ENCODE measurements at places on chromosomes 16 and 17.

DNA sequence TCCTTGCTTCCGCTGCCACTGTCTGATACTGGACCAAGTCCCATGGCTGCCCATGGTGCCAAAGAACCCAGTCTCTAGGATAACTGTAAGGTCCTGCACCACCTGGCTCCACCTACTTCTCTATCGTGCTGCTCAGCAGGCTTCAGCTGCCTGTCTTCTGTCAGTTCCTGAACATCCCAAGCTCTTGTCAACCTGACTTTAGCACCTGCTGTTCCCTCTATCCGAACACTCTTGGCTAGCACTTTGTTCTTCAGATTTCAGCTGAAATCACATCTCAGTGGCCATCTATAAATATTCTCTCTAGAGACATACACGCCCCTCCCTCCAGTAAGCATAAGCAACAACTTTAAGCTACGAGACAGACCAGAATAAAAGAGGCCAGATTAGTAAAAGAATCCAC lies 15.0 kb upstream of the TMEM101 start:
- DNase-seq = no peak

DNA sequence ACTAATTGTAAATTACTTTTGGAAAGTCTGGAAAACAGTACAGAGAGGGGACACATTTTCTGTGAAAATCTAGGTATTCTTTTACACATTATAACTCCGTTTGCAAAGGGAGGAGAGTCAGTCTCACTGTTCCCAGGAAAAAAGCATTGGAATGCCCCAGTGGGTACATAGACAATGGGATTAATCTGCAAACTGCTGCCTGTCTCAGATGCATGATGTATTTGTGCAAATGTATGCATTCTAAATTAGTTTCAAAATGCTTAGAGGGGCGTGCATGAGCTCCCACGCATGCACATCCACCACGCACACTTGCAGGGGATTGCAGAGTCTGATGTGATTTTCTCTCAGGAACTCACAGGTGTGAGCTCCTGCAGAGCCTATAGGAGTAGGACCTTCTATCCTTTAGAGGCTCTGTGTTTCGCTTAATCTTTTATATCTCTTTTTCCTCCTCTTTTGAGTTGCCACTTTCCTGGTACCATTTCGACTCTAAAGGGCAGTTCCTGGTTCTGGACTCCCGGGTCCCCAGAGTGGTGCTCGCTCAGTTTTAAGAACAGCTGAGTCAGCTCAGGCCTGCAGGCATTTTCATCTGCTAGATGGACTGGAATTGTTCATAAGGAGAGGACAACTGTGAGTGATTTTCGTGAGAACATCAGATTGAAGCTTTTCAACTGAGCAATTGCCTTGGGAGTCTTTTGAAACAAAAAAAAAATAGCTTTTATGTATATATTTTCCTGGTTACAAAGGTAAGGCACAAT lies 1.1 kb downstream of the BCO1 start:
- no peak for DNase-seq

DNA sequence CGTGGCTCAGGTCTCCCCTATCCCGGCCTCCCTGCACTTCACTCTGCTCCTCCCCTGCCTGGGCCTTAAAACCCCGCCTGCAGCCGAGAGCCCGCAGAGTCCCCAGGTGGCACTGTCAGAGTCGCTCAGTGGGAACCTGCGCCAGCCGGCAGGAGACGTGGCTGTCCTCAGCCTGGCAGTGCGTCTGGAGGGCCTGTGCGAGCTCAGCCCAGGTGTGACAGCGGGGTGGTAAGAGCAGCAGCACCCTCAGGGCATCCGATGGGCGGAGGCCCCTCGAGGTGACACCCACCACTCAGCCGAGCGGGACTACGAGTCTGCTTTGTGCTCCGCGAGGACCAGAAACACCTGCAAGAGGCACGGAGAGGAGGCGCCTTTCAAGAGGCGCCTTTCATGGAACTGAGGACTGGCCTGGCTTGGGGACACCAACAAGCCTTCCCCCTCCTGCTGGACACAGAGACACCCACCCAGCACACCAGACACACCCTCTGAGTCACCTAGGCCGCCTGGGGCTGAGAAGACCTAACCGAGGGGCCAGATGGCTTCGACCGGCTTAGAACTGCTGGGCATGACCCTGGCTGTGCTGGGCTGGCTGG lies at the start of gene CLDN9:
Gene CLDN9, plus strand, starts transcription at position 96 of the 593 bp plus-strand sequence. Its CDS starts 440 bp downstream, at position 536.
- DNase-seq = peak; percentile 75

DNA sequence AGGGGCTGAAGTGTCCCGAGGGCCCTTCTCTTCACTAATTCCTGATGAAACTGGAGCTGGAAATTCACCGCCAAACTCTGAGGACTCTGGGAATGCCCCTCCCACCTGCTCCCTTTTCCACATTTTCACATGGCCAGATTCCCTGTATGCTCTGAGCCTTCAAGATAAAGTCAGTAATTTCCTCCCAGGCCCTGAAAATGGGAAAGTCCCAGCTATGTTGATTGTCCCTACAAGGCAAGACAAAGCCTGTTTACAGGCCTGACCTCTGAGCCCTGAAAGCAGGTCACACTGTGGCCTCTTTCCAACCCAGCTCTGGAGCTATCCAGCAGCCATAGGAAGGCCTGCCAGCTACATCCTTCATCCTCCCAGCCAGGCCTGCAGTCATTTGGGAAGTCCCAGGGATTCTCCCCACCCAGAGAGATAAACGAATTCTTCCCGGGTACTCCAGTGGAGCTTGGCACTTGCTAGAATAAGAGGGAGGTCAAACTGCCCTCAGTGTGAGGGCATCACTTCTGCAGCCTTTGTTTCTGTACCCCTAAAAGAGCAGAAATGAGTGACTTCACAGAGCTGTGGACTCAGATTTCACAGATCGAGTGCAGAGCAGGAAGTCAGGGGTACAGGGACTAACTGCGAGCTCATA lies 19.6 kb upstream of the CCL2 start:
- no peak for DNase-seq

DNA sequence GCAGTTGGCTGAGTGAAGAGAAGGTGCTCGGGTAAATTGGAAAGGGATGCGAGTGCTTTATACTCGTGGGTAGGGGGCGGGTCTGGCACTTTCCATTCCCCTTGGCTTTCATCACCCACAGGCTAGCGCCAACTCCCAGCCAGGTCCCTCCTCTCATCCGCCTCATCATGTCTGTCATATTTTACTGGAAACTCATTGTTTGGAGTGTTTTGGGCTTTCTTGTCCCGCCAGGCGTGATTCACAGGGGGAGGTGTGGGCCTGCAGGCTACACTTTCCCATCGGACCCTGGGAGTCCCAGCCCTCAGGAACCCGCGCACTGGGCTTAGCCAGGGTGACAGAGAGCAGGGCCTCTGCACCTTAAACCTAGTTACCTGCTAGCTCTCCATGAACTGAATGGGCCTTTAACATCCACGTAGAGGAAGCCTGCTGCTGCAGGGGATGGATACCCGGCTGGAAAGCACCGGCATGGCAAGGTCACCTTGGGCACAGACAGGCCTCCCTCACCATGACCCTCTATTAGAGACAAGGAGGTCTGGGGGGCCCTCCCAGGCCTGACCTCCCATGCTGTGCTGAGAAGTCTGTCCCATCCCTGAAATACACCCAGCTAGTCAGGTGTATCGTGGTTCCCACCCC lies at the start of gene KRT14:
Gene KRT14, minus strand, starts transcription at position 33 of the 633 bp plus-strand sequence. CDS start 61 bp downstream, outside the sequence.
- no peak for DNase-seq

- DNase-seq = no peak
Measured at GRCh38 chr17:56679777-56680422, 86.4 kb downstream of the NOG start.

DNA sequence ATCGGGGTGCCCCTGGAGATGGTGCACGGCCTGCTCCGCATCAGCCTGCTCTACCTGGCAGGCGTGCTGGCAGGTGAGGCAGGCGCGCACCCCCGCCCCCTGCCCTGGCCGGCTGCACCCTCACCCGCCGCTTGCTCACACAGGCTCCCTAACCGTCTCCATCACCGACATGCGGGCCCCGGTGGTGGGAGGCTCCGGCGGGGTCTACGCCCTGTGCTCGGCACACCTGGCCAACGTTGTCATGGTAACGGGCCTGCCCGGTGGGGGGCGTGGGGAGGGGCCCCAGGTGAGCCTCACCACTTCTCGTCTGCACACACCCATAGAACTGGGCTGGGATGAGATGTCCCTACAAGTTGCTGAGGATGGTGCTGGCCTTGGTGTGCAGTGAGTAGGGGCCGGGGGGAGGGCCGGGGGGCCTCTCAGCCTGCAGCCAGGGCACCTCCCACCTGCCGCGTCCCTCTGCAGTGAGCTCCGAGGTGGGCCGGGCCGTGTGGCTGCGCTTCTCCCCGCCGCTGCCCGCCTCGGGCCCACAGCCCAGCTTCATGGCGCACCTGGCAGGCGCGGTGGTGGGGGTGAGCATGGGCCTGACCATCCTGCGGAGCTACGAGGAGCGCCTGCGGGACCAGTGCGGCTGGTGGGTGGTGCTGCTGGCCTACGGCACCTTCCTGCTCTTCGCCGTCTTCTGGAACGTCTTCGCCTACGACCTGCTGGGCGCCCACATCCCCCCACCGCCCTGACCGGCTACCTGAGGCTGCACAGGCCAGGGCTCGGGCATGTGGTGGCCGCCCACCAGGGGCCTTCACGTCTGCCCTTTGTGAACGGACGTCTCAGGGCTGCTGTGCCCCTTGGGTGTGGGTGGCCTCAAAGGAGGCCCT lies 2.1 kb downstream of the RHBDL1 start:
- peak; percentile 36 for DNase-seq

DNA sequence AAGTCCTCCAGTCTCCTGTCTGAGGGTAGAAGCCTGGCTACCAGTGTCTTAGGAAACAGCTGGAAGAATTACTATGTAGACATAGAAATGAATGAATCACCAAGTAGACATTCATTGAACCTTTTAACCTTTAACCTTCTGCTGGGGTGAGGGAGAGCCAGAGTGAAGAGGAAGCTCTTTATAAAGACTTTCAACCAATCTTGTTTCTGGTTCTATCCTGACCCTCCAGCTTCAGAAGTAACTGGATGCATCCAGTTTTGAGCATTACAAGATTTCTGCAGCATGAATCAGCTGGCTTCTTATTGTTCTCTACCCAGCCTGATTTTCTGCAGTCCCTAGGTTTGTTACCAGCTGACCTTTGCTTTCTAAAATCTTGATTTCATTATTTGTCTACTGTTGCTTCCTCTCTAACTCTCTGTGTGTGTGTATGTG lies 8.5 kb downstream of the TEKT1 start:
- no peak for DNase-seq

- no peak for DNase-seq
Measured at GRCh38 chr16:26672206-26672605, 394.5 kb upstream of the C16orf82 start.

DNA sequence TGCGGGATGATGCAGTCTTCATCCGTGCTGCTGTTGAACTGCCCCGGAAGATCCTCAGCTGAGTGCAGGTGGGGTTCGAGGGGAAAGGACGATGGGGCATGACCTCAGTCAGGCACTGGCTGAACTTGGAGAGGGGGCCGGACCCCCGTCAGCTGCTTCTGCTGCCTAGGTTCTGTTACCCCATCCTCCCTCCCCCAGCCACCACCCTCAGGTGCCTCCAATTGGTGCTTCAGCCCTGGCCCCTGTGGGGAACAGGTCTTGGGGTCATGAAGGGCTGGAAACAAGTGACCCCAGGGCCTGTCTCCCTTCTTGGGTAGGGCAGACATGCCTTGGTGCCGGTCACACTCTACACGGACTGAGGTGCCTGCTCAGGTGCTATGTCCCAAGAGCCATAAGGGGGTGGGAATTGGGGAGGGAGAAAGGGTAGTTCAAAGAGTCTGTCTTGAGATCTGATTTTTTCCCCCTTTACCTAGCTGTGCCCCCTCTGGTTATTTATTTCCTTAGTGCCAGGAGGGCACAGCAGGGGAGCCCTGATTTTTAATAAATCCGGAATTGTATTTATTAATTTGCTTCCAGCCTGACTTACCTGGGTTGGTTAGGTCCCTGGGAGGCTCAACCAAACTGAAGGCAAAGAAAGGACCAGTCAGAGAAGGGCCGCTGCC lies 5.8 kb downstream of the TRAF4 start:
- DNase-seq = no peak

GRCh38 chr17:78368348-78368747 lies 8.5 kb upstream of the SOCS3 start:
- DNase-seq = no peak

- DNase-seq = no peak
Measured at GRCh38 chr16:68948230-68948910, 105.0 kb downstream of the TANGO6 start.

- DNase-seq = peak; percentile 66
Measured at GRCh38 chr16:84062734-84063640, 20.4 kb upstream of the SLC38A8 start.

GRCh38 chr16:23608194-23608593 lies 12.1 kb upstream of the NDUFAB1 start:
- DNase-seq = no peak

- DNase-seq = no peak
Measured at GRCh38 chr17:8430966-8431365, 4.7 kb upstream of the NDEL1 start.

DNA sequence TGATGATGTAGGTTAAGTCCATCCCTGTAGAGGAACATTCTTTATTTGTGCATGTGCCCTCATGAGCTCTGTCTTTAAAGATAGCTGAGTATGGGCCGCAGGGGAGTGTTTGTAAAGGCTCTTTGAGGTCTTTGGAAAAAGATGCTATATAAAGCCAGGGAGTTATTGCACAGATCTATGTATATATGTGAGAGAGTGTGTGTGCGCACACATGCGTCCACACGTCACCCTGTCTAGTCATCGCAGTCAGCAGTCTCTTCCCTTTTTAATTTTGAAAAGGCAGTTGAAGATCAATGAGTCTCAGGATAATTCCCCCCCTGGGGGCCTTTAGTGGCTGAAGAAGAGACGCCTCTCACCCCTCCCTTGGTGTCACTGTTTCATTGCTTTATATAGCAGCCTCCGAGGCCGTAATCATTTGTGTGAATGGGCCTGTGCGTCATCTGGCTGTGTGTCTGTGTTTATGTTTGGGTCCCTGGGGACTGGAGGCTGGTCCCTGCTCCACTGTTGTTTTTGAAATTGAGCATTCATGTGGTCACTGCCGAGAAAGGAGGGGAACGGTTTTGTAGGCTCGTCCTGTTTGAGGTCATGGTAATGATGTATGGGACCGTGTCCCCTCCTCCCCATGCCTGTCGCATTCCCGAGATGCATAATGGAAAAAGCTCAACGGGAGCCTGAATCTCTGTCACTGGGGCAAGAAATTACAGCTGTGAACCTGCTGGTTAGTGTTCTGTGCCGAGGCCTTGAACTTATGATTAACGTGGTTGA lies 143.9 kb downstream of the SNX29 start:
- DNase-seq = no peak

GRCh38 chr16:10517868-10518267 lies 62.5 kb downstream of the EMP2 start:
- DNase-seq = no peak
